ENCODE measurements at places on chromosomes 7 and 10. TPM values are rescaled to one million over a fixed set of nuclear protein-coding genes. Genes with fewer than 3 reads are reported as not detected.
A peak's percentile ranks its signal among the peaks of the same experiment; 100 is the strongest.

GRCh38 chr7:74231232-74231590, 21.4 kb downstream of the LAT2 start:
- no peak for DNase-seq

DNA sequence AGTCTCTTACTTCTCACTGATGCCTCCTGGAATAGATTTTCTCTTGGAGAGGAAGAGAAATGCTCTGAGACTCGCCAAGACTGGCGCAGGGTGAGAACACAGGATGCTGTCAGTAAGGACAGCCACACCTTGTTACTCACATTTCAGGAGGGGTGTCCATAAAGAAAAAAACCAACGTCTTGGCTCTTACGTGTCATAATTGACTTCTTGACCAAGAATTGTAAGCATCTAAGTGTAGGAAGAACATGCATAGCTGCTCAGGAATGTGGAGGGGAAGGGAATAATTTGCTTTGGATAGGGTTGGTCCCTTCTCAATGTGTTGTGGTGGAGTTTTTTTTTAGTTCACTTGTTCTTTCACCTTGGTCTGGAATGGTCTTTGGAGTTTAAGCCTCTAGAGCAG, 43.8 kb upstream of the ZNF438 start:
- no peak for DNase-seq

DNA sequence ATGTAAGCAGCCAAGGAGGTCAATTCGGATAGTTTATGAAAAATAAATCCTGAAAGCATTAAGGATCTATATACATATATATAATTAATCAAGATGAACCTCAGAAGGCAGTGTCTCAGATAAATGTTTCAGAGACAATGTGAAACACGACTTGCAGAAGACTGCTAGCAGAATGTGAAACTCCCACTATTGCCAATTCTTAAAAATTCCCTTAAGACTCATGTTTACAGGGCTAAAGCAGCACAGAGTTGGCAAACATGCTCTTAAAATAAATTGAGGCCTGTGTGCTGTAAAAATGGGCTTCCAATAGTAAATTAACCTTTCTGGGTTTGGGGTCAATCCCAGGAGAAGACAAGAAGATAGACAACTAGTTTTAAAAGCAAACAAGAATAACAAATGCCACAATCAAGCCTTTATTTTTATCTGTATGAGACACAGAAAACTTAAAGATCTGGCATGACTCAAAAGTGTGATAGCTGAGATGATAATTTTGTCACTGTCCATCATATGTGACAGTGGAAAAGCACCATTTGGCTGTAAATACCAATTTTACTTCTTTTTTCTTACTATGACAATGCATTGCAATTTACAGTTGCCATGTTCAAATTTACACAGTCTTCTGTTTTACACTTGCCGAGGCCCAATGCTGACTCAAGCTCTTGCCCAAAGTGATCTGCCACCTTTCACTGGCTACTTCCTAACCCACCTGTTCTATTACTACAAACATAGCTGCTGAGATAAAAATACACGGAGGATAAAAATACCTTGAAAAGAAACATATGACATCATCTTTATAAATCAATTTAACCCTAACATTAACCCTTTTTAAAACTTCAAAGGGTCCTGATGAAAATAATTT, 78.6 kb downstream of the CHCHD3 start:
- no peak for DNase-seq

DNA sequence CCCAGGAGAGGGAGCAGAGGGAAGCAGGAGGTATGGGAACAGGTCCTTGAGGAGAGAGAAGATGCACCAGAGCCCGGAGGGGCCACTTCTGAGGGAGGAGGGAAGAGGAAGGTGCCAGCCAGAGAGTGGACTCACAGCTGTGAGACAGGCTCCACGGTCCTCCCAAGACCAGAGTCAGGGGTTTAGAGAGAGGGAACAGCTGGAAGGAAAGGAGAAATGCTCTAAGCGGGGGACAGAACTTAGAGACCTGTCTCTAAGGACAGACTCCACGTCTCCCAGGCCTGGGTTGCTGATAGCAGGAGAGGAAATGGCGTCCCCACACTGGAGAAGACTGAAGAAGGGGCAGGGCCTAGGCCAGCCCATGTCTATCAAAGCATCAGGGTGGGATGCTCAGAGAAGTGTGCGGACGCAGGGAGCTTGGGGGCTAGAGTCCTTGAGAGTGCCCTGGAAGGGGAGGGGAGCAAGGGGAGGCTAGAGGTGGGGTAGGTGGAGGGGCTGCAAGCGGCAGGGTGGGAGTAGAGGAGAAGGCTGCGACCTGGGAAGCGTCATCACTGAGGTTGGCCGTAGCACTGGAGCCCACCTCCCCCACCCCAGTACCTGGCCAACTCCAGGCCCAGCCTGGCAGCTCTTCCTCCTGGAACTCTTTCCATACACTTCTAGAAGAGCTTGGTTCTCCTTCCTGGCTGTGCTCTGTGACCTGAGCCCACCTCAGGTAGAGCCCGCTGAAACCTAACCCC, 25.6 kb upstream of the GRID1 start:
- DNase-seq: no peak

- peak; percentile 5 for DNase-seq
Measured at GRCh38 chr7:45702751-45703150, 128.6 kb downstream of the ADCY1 start.

GRCh38 chr7:3882782-3883181, 581.7 kb downstream of the SDK1 start:
- no peak for DNase-seq

GRCh38 chr7:130878785-130879184, 144.8 kb upstream of the KLF14 start:
- no peak for DNase-seq

DNA sequence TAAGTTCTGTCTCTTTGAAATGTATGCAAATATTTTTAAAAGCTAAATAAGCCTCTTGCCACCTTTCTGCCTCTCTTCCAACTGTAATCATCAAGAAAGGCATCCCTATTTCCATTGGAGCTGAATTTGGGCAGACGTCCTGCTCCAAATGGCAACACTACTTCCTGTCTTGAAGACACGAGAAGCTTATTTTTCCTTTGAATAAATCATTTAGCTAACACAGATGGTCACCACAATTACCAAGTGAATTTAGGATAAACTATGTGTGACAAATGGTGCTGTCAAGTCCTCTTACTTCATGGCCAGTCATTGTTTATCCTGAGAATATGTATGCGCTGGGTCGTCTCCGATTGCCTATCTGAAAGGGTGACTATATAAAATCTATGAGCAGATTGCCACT, 268.0 kb downstream of the ANKRD7 start:
- DNase-seq: no peak

DNA sequence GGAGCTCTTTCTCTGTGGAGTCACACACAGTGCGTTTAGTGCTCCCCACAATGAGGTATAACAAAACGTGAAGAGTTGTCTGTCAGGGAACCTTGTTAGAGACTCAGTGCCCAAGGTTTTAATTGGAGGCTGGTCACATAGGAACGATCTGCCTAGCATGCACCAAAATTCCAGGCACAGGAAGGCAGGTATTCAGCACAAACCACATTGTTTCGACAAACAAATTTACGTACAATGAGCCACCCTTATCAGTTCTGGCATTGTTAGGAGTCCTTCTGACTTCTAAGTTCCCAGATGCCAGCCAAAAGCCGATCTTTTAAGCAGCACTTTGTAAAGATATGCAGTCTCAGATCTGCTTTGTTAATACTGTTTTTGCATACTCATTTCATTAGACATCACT, 414.2 kb upstream of the MTPN start:
- DNase-seq: no peak

- DNase-seq: no peak
Measured at GRCh38 chr7:33821970-33822369, 83.4 kb upstream of the BMPER start.

DNA sequence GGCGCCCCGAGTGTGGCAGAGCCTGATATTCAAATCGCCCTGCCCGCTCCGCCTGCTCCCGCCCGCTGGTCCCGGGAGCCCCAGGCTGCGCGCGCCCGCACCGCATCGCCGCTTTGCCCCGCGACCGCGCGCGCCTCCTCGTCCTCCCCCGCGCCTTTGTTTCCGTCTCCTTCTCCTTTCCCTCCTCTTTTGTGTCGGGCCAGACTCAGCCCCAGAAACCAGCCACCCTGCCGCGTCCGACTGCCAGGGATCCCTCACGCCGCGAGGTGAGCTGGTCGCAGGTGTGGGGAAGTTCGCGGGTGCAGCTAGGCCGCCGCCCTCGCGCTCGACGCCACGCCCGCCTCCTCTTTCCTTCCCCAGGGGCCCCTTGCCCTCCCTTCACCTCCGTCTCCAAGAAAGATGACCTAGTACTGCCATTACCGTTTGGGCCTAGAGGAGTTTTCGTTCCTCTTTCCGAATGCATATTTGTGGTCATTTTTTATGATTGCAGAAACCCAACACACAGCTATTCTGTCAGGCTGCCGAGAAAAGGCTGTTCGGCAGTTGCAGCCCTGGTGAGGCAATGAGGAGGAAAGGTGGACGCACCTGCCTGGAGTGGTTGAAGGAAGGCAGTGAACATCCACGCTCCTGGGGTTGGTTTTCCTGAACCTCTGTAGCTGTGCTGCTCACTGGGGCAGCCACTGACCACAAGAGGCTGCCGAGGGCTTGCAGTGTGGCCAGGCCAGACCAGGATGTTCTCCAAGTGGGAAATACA, 107.3 kb downstream of the SNX10 start:
- DNase-seq: peak; percentile 68

DNA sequence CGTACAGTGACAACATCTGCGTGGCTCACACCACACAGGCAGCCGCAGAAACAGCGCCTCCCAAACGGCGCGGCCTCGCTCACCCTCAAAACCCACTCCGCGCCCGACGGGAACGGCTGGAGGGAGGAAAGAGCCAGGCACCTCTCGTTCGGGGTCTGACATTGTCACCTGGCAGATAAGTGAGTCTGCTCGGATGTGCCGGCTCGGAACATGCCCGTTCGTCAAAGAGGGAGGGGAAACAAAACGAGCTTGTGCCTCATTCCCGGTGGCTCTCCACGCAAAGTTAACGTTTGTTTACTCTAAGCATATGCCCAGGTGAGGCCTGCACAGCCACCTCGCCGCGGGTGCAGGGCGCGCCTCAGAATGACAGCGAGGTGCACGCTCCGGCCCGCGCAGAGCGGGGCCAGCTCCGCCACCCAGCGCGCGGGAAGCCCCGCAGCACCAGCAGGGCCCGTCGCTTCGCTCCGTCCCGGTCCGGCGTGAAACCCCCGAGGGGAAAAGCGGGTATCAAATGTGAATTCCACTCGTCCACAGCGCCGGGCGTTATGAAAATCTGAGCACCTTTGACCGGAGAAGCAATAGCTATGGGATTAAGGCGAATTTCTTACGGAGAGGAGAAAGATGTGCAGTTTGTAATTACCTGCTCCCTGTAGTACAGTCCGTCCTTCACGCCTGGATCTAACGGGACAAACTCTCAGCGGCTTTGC, 13.1 kb downstream of the CNPY1 start:
- no peak for DNase-seq

GRCh38 chr7:131619336-131620305, 63.2 kb upstream of the PODXL start:
- no peak for DNase-seq

- DNase-seq: no peak
Measured at GRCh38 chr7:129492391-129492790, 9.9 kb upstream of the SMKR1 start.

DNA sequence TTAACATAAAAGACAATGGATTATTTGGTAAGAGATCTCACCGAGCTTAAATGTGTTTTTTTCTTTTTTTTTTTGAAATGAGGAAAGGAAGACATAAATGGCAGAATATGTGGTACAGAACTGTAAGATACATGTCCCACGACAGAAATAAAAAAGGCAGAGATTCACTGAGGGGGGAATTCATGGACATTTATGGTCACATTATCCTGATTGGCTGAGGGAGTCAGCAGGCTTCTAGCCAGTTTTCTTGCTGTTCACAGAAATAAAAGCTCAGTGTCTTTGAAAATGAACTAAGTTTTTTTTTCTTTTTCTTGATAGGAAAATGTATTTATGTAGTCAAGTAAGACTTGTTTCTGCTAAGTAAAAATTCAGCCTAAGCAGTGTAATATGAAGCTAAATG, 8.2 kb upstream of the FAS start:
- no peak for DNase-seq

- DNase-seq: no peak
Measured at GRCh38 chr7:42672339-42672999, 239.4 kb downstream of the C7orf25 start.

DNA sequence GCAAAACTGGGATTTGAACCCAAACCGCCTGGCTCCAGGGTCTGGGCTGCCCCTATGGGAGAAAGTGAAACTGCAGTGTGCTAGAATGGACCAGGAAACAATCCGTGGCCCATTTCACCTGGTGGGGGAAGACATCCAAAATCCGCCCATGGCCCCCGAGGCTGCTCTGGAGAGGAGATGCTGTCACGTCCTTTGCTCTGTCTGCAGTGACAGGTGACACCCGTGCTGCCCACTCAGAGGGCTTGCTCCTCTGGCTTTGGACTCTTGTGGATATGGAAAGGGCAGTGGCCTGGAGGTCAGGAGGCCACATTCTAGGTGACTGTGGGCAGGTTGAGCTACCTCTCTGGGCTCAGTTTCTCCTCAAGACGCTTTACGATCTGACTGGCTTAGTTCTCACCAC, 151.2 kb upstream of the GPR26 start:
- no peak for DNase-seq

- DNase-seq: no peak
Measured at GRCh38 chr10:132077091-132077490, 11.3 kb downstream of the JAKMIP3 start.

GRCh38 chr10:28367929-28368484, 65.1 kb upstream of the MPP7 start:
- no peak for DNase-seq

- DNase-seq: no peak
Measured at GRCh38 chr7:37481722-37482288, 33.1 kb upstream of the ELMO1 start.

GRCh38 chr10:79904671-79905321, 44.1 kb downstream of the SFTPD start:
- DNase-seq: no peak

GRCh38 chr10:118626953-118627352, 31.5 kb upstream of the PRLHR start:
- no peak for DNase-seq

DNA sequence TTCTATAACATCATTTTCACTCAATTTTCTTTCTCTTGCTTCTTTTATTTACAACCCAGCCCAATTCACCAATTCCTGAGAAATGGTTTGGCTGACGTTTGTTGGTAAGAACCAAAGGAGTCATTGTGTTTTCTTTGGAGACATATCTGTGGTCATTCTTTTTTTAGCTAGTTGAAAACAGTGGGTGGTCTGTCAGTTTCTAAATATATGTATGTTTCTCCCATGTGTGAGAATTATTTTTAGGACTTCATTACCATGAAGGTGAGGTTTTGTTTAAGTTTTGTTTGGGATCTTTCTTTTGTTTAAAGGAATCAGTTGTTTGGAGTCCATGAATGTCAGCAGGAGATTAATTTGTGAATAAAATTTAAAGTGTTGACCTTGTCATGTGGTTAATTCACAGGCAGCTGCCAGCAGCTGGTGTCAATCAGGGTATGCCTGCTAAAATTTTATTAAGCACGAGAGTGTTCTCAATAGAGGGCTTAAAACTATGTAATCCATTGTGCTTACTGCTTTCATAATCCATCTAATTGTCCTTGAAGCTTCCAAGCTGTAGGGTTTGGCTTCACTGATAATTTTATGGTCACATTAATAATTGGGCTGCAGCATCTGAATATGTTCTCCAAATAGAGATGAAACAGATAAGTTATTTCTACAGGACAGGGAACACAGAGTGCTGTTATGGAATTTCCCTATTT, 38.7 kb downstream of the INSYN2A start:
- DNase-seq: no peak

GRCh38 chr7:28626221-28626620, 213.9 kb downstream of the CREB5 start:
- DNase-seq: no peak

The PTPRZ1 gene
- 36.9 TPM for total RNA-seq

The ZNF239 gene
- total RNA-seq: 9.1 TPM

The MMRN2 gene
- total RNA-seq: 23.0 TPM

Measured in breast epithelium (tissue), 4 donors.